Head of caudate nucleus (tissue), 42 donors: ENCODE measurements at places on chromosomes 13 and 19.
A peak's percentile ranks its signal among the peaks of the same experiment; 100 is the strongest.

DNA sequence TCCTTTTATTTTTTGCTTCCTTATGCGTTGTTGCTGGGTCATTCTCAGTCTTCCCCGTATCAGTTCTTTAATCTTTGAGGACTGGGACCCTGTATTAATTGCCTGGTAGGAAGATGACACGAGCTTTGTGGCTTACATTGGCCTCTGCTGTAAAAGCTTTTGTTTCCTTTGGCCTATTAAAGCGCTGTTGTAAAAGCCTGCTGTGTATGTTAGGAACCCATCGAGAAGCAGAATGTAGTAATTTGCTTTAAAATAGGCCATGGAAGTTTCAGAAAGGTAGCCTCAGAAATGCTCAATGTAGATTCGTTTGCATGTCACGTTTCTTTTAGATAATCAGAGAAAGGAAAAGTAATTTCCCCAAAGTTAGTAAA is 257.5 kb upstream of the STARD13 start:
- no peak for DNase-seq

DNA sequence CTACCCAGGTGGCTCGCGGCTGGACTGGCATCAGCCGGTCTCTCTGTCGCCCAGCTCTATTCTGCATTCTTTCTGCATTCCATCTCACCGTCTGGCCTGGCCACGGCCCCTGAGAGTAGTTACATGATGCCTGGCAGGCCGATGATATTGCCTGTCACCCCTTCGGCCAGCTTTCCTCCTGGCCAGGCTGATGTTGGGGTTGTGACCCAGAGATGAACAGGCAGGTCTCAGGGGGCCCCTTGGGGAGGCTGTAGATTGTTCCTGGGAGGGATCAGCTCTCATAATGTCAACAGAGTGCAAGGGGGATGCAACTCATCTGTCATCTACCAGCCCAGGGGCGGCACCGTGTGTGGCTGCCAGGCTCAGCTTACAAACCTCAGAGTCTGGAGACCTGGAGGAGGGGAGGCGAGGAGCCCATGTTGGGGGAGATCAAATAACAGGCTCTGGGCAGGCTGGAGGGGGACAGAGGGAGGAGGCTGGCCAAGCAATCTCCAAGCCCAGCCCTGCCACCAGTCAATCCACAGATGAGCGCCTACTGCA is 13.6 kb upstream of the FBXO17 start:
- DNase-seq: no peak

GRCh38 chr13:99546878-99547277 is 45.6 kb downstream of the TM9SF2 start:
- no peak for DNase-seq

- no peak for DNase-seq
These were observed 125.3 kb downstream of the TSHZ3 start for GRCh38 chr19:31223740-31224534.

DNA sequence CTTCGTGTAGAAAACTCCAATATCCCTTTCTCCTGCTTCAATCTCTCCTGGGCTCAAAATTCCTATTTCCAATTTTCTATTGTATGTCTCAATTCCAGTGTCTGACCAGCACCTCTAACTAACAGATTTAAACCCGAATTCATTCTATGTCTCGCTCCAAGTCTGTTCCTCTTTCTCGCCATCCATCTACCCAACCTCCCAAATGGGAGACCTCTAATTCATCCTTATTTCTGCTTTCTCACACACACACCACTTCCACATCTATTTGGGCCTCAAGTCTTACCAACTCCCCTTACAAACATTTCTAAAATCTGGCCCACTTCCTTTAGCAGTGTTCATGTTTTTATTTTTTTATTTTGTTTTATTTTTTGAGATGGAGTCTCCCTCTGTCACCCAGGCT is 53.3 kb downstream of the MBD3L2B start:
- no peak for DNase-seq

DNA sequence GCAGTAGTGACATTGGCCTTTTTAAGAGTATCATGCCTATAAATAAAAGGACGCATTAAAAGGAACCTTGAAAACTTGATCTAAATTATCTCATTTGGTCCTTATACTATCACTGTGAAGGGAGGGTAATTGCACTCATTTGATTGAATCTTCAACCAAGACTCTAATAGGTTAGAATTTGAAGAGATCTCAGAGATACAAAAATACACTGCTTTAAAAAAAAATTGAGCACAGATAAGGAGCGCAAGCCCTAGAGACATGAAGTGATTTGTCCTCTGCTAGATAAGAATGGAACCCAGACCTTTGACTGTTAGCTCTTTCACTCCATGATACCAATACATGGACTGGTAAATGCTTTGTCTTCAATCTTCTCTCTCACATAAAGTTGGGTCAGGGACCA is 58.2 kb upstream of the RXFP2 start:
- no peak for DNase-seq

DNA sequence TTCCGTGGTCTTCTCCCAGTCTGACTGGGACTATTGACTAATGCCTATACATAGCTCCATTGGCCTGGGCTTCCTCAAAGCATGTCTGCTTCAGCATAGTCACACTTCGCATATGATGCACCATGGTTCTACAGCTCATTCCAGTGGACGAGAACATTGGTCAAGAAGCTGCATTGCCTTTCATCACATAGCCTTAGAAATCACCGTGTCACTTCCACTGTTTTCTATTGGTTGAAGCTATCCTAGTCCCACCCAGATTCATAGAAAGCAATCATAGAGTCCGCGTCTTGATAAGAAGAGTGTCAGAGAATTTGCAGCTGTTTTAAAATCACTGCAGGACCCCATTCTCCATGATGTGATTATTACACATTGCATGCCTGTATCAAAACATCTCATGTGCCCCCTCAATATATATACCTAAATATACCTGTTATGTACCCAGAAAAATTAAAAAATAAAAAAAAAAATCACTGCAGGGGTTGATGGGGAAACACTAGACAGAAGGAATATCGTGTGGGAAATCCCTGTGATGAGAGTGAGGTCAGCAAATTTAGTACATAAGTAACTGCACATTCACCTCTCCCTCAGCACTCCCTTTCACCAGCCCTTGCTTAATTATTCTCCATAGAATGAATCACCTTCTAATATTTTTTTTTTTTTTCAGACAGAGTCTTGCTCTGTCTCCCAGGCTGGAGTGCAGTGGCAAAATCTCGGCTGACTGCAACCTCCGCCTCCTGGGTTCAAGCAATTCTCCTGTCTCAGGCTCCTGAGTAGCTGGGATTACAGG is 2.2 kb upstream of the ARHGAP33 start:
- DNase-seq: no peak

DNA sequence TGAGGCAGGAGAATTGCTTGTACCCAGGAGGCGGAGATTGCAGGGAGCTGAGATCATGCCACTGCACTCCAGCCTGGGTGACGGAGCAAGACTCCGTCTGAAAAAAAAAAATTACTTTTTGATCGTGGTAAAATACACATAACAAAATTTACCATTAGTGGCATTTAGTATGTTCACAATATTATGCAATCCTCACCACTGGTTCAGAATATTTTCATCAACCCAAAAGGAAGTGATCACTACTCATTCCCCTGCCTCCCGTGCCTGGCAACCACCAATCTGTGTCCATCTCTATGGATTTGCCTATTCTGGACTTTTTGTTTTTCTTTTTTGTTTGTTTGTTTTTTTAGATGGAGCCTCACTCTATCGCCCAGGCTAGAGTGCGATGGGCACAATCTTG is 1.2 kb upstream of the PALM3 start:
- no peak for DNase-seq

GRCh38 chr13:77729502-77730221 is 32.2 kb downstream of the SLAIN1 start:
- DNase-seq: no peak

DNA sequence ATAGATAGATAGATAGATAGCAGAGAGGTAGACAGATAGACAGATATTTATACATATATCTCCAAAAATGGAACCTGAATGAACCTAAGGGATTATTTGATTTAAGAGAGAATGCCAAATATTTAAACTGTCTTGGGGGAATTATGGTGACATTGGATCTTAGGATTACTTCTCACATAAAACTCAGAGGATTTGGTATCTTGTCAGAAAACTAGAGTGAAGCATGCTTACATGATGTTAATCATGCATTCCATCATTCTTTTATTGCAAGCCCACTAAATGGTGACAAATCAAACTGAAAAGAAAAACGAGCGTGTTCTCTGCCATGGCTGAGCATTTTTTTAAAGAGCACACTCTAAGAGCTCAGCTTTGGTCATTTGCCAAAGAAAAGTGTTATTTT is 165.2 kb downstream of the PCDH9 start:
- no peak for DNase-seq

- no peak for DNase-seq
These were observed 6.3 kb upstream of the ZNF160 start for GRCh38 chr19:53109527-53109926.

- DNase-seq: no peak
These were observed 5.9 kb downstream of the ANGPTL6 start for GRCh38 chr19:10096615-10096963.

DNA sequence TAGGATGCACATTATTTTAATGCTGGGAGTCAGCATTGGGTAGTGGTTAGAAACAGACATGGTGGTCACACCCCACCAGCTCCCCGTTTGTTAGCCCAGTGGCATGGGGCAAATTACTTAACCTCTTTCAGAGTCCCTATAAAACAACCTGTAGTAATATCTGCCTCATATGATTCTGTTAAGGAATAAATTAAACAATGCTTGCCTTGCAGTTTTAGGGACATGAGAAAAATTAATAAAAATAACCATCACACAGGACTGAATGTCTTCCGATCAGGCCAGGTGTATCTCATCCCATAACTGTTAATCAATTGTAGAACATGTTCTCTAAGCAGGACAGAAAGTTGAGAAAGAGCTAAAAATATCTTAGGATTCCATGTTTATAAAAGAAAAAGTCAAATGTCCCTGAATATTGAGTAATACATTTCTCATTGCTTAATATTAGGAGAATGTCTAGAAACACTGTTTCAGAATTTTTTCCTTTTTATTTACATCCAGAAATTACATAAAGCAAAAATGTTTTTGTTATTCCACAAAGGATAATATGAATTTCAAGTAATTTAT is 196.5 kb downstream of the GPC6 start:
- DNase-seq: no peak

GRCh38 chr19:6062274-6062673 is 48.0 kb downstream of the RFX2 start:
- no peak for DNase-seq

- no peak for DNase-seq
These were observed 22.4 kb downstream of the FGF21 start for GRCh38 chr19:48777720-48778119.

GRCh38 chr19:54114340-54115108 is 933 bp downstream of the TFPT start:
- DNase-seq: peak; percentile 51

- DNase-seq: no peak
These were observed 467.9 kb downstream of the SLITRK1 start for GRCh38 chr13:83414393-83414792.

- no peak for DNase-seq
These were observed 47.1 kb upstream of the MRI1 start for GRCh38 chr19:13717194-13717643.

DNA sequence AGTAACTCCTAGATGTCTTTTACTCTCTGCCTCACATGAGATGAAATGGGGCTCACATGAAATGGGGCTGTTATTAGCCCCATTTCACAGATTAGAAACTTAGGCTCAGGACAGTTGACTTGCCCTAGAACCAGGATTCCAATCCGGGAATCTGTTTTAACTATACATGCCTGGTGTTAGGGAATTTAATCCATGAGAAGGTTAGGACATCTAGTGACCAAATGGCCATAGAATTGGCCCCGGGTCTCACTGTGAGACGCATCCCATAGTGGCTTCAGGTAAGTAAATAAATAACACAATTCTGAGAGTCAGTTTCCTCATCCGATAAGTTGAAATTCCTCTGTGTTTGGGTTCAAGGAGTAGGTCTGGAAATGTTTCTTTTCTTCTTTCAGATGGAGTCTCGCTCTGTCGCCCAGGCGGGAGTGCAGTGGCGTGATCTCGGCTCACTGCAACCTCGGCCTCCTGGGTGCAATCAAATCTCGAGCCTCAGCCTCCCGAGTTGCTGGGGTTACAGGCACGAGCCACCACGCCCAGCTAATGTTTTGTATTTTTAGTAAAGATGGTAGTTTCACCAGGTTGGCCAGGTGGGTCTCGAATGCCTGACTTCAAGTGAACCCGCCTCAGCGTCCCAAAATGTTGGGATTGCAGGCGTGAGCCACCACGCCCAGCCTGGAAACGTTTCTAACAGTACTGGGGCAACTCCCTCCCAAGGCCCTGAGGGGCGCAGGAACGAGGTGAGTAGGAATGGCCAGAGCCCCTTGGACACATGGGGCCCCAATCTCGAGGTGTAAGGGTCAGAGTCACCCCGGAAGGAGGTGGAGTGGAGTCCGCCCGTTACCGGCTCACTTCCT is 1.2 kb upstream of the ZNF574 start:
- DNase-seq: peak; percentile 26

DNA sequence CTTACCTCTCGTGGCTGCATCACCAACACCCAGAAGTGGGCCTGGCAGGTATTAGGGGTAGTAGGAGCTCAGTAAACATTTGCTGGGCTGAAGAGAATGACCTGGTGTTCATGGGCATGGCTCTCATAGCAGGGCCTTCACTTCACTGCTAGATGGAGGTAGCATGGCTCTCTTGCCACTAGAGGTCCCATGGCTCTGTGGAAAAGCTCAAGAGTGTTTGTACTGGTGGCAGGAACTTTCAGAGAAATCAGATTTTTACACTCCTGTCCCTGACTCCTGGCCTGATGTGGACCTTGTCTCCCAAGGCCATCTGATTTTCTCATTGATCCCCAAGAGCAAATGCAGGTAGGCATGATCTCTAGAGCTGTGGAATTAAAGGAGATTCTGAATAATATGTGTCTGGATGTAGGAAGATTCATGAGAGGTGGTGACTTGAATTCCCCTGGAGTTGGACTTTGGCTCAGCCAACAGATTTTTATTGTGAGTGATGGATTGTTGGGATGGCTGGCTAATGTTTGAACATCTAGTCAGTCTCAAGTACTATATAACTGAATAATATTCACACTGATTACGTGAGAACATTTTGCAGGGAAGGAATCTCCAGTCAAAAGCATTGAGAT is 5.7 kb downstream of the ZNF574 start:
- no peak for DNase-seq

DNA sequence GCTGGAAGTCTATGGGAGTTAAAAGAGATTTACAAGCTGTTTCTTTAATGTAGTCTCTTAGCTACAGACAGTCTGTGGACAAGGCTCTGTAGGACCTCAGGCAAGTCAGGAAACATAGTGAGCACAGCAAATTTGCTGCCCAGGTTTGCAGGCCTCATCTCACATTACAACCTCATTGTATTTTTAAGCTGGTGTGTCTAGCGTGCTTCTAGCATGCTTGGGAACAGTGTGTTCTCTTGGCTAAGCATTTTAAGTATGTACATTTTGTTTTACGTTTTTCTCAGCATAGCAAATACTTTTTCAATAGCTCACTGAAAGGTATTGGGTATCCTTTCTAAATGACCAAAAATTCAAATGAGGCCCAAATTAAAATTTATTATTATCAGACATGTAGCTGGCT is 113.2 kb downstream of the STARD13 start:
- DNase-seq: no peak

DNA sequence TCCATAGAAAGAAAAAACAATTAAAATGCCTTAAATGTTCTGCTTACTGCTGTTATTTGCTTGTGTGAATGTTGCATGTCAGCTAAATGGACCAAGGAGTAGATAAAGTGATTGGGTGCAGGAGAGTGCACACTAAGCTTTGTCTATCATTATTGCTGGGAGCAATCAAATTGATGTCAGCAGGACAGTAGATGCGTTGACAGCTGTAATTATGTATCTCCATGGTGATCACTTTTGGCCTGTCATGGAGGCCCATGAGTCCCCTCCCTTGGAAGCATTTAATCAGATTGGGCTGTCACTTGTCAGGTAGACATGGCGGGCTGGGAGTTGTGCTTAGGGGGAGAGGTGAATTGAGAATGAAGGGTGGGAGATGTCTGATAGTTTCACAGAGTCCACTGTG is 215.3 kb downstream of the PCCA start:
- DNase-seq: no peak
